ENCODE measurements at places on chromosomes 12 and 14.

DNA sequence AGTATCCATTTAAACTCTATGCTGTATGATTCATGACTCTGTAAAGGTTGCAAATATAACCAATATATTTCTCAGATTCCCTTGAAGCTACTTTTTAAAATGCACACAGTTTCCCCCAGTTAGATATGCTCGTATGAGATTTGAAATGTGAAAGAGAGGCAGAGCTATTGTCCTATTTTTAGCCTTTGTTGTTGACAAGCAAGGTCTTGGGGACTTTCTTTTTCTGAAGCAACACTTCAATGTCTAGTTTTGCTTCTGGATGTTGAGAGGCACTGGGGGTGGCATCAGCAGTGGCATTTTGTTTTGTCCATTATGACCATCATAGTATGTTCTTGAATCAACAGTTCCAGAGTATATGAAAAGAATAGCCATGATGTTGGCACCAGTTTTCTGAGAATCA is 63.4 kb downstream of the ASCL1 start:
- no peak for DNase-seq

DNA sequence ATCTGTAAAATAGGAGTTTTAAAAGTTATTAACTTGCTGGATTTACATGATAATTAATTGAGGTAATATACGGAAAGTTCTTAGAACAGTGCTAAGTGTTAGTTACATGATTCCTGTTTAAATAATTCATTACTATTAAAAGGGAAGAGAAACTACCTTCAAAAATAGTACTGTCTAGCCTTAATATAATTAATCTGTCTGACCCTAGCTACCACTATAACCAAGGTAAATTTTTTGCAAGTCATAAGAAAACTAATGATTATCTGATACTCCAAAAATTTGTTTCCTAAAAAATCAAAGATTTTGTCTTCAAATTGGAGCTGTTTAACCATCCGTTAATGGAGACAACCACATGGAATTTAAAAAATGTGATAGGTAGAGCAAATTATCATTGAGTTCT is 294.3 kb upstream of the FBXO33 start:
- DNase-seq, result no peak

DNA sequence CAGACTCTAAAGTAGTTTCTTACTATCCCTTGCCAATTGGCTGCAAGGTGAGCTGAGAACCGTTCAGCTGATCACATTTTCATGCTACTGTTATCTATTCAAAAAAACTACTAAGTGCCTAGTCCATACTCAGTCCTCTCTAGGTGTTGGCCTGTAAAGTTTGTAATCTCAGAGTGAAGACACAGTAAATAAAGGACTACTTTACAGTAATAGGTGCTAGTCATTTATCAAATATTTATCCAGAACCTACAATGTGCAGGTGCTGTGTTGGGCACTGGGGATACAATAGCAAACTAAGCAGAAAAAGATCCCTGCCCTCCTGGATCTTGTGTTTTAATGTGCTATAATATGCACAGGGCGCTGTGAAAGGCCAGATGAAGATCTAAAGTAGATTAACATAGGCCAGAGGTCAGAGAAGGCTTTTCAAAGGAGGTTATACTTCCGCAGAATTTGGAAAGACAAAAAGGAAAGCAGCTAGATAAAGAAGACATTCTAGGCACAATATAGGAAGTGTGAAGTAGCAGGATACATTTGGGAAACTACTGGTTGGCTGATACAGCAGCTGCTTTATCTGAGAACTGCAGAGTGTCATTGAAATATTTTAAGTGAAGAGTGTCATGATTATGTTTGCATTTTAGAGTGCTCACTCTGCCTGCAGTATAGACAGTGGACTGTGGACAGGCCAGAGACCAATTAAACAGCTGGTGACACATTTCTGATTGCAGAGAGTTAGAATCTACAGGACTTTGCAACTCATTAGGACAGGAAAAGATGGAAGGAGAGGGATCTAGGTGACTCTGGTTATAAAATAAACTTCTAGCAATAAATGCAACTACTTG is 8.0 kb upstream of the ACTR10 start:
- DNase-seq, result no peak

DNA sequence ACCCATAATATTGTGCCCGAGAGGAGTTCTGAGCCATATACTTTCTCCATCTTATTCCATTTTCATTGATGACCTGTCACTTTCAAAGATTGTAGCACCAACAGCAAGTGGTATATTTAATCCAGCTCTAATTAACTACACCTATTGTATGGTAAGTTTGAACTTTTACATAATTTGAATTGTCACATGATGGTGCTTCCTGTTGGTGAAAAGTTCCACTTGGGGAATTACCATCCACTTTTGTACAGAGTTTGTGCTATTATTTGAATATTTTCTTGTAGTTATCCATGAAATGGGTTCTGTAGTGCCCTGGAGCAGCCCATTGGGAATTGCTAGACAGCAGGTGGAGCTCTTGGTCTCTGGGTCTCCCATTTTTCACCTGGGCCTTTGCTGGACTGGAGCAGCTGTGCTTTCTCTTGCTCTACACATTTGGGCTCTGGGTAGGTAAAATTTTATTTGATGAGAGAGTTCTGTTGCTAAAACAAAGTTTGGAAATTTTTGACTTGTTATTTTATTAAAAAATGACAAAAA is 3.0 kb downstream of the SMCO3 start:
- DNase-seq, result no peak

DNA sequence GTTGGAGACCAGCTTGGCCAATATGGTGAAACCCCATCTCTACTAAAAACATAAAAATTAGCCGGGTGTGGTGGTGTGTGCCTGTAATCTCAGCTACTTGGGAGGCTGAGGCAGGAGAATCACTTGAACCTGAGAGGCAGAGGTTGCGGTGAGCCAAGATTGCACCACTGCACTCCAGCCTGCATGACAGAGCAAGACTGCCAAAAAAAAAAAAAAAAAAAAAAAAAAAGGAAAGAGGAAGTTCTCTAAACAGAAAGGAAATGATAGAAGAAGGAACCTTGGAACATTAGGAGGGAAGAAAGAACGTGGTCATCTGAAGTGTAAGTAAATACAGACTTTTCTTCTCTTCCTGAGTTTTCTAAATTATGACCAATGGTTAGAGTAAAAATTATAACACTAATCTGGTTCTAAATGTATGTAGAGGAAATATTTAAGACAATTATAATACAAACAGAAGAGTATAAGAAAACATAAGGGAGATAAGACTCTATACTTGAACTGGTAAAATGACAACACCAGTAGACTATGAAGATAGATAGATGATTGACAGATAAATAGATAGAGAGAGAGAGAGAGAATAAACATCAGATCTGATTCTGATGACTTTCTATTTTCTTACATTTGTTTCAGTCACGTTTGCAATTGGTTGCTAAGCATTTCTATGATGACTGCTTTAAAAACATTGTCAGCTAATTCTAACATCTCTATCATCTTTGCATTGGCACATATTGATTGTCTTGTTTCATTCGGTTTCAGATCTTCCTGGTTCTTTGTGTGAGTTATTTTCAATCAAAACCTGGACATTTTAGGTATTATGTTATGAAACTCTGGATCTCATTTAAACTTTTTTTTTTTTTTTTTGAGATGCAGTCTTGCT is 12.9 kb upstream of the CORO1C start:
- DNase-seq, result no peak

- DNase-seq, result peak; percentile 53
These were observed 11.4 kb downstream of the TMEM121 start for GRCh38 chr14:105537580-105538474.

DNA sequence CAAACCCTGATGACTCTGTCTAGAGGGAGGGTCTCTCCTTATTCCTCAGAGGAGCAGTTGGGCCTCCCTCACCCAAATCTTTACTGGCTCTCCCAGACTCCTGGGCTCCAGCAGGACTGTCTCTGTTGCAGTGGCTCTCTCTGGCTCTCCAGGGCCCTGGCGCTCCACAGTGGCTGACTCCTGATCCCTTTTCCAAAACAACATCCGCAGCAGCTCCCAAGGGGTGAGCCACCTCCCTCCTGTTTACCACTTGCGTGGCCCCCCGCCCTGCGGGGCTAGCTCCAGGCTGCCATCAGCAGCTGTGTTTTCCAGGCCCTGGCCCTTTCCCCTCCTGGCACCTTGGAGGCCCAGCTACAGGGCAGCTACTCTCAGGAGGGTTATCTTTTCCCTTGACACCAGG is 123.5 kb downstream of the CALM1 start:
- no peak for DNase-seq

GRCh38 chr14:64005822-64006221 is 153.0 kb downstream of the SYNE2 start:
- no peak for DNase-seq

DNA sequence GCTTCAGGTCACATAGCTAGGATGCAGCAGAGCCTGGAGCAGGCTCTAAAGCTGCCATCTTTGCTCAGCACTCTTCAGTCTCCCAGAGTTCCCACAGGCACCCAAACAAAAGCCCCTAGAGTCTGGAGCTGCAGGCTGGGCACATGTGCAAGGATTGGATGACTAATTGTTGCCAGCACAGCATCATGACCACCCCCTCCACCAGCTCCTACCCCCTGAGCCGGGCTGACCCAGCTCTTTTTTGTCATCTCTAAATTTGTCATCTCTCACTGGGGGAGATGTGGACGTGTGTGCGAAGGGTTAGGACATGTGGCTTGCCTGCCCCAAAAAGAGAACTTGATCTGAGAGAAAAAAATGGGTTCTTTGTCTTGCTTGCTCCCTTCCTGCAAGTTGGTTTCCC is 4.3 kb upstream of the MMP19 start:
- no peak for DNase-seq

DNA sequence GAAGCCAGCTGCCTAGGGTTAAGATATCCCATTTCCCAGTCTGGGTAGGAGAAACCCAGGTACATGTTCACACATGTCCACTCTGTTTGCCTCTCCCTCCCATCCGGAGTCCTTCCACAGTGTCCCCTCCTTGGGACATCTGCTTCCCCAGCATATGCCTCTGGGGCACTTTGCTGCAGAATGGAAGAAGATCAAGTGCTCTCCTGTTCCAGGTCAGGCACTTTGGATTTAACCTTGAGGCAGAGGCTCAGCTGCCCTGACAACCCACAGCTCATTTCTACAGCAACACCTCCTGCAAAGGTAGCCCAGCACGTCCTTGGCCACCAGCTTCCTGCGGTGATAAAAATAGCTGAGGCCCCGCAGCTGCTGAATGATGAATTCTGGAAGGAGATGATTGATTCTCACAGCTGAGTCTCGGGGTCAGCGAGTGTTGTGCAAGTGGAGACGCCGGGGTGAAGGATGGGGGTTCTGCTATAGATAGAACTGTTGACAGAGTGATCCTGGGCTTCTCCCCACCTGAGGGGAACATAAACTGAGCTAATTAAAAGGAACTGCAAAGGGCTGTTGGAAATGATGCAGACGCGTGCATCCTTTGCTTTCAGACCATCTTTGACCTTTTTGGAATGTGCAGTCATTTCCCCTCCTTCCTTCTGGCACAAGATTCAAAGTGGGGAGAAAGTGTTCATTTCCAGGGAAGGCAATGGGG is 145.0 kb downstream of the SLC38A6 start:
- DNase-seq, result no peak

- DNase-seq, result peak; percentile 74
These were observed 1.1 kb upstream of the HEBP1 start for GRCh38 chr12:13000925-13001774.

DNA sequence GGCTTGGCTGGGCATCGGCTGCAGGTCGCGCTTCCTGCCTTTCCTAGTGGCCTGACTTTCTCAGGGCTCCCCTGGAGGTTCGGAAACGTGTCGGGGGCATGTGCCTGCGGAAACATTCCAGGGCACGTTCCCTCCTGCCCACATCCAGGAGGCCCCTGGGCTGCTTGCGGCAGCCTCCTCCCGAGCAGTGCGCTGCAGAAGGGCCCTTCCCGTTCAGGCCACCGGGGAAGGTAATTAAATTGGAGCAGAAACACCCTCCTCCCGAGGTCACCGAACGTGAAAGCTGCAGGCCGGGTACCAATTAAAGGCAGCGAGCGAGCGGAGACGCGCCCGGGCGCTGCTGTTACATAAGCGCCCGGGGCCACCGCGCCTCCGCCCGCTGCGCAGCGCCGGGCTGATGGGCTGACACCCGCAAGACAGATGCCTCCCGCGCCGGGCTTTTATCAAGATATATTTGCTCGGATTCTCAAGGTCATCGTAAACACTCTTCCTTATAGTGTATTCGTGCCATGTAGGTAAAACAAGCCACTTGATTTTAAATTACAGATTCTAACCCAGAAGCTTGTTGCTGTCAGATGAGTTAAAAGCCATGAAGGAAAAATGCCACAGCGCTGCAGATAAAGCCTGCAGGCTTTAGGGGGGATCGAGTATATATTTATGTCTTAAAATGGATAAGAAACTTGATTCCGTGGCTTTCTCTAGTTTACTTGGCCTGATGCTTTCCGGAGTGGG is 31.4 kb downstream of the SSPN start:
- no peak for DNase-seq

- DNase-seq, result no peak
These were observed 543.1 kb downstream of the LRFN5 start for GRCh38 chr14:42149609-42150261.

DNA sequence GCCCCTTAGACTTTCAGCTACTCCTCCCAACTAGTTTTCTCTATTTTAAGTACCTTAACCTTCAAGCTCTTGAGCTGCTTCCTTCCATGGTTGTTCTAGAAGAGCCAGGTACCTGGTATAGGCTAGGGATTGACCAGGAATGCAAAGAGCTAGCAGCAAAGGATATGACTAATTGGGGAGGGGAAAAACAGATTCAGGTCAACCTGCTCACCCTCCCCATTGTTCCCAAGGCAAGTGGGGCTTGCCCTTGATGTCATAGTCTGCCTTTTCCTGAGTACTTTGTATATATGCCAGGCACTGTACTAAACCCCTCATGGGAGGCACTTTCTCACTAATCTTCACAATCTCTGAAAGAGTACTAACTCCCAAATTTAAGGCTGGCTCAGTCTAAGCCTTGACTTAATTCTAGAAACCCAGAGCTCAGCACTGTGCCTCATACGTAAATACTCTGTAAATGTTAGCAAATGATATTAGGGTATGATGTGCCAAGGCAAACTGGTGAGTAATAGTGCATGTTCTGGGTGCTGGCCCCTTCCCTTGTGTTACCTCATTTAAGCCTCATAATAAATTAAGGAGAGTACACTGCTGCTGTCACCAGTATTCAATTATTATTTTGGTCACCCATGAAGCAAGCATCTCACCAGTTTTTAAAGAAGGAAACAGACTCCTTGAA is 42.2 kb downstream of the SUDS3 start:
- no peak for DNase-seq

DNA sequence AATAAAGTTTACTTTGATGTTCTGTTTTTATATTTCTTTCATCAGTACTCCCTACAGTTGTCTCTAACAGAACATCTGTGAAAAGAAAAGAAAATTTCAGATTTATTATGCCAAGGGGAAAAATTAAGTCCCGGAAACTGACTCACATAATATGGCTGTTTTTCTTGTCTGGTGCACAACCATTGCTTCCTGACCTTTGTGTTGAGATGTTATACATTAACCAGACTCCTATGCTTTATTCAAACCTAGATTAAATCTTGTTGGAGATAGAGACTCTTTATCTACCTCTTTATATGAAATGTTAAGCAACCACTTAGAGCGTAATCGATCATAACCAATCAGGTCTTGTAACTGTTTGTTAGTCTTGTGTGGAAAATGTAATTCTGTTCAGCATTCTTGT is 37.6 kb upstream of the BICD1 start:
- no peak for DNase-seq

DNA sequence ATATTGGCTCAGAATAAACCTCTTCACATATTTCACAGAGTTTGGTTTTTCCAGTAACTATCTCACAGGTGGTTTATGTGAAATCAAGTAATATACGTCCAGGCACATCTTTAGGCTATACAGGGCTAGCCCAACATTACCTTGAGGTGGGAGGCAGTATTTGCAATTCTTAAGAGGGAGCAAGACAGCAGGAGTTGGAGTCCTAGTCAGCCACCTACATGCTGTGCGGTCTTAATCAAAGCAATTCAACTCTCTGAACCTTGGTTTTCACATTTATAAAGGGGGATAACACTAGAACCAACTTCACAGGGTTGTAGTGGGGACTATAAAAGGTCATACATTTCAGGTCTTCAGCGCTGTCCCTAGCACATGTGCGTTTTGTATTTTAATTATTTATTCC is 73.5 kb upstream of the FICD start:
- no peak for DNase-seq
